ENCODE measurements at places on chromosomes 5 and 9.

- H3K36me3 ChIP-seq = no peaks in the 10 kb centered on the region
- H3K4me3 ChIP-seq = no peak overlapping the region
- DNase-seq = no peak
- H3K27me3 ChIP-seq = peaks cover 46% of the 10 kb centered on the region
These were observed 11.1 kb downstream of the GRIN1 start for GRCh38 chr9:137149942-137150616.

DNA sequence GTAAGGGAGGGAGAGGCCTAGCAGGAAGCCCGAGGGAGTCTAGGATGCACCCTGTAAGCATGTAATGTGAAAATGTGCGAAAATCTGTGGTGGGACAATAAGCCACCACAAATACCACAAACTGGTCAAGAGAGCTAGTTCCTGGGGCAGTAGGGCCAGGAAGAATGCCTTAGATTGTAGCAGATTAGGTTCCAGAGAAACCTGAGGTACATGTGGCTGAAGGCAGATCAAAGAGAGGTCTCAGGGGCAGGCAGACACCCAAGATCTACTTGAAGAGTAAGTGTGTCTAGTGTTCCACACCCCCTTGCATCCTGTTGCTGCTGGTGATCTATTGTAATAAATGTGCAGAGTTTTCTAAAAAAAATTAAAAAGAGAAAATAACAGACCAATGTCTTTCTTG lies 1677.3 kb upstream of the CDH6 start:
- no peak overlapping the region for H3K4me3 ChIP-seq
- no peaks in the 10 kb centered on the region for H3K27me3 ChIP-seq
- H3K27ac ChIP-seq = no peak overlapping the region
- no peaks in the 10 kb centered on the region for H3K4me1 ChIP-seq
- no peak for DNase-seq

GRCh38 chr9:115694991-115695390 lies 458.6 kb upstream of the PAPPA start:
- no peak overlapping the region for H3K4me3 ChIP-seq
- no peak for DNase-seq
- H3K27ac ChIP-seq = no peak overlapping the region
- H3K4me1 ChIP-seq = peaks cover 6% of the 10 kb centered on the region

GRCh38 chr9:114914139-114914538 lies 16.3 kb downstream of the TNFSF8 start:
- H3K4me3 ChIP-seq = no peak overlapping the region
- no peak overlapping the region for H3K27ac ChIP-seq
- no peak for DNase-seq
- H3K27me3 ChIP-seq = no peaks in the 10 kb centered on the region
- no peaks in the 10 kb centered on the region for H3K4me1 ChIP-seq

DNA sequence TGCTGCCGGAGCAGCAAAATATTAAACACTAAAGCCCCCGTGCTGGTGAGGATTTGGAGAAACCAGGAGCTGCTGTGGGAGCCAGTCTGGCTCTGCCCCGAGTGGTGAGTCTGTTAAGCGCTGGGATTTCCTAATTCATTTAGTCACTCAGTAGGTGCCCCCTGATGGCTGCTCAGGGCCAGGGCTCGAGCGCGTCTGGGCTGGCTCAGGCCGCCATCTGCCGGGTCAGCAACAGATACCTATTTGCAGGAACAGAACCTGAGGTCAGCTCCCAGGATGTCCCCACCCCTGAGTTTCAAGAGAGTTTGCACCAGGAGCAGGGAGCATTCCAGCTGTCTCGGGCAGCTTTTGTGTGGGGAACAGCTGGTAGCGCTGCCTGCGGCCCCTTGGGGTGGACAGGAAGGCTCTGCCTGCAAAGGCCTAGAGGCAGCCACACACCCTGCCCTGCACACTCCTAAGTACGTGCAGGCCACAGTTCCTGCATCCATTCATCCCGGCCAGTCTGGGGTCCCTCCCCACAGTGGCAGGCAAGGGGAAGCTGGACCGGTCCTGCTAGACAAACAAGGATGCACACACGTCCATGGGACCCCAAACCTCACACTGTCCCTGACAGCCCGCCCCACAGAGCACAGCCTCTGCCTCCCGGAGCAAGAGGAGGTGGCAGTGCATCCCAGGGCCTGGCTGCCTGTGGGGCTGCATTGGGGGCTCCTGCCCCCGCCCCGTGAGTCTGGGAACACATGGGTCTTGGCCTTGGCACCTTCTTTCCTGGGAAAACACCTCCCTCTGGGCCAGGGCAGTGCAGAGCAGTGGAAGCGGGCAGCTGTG lies 83.7 kb downstream of the ADAMTS2 start:
- no peak overlapping the region for H3K4me3 ChIP-seq
- H3K27me3 ChIP-seq = no peaks in the 10 kb centered on the region
- no peaks in the 10 kb centered on the region for H3K36me3 ChIP-seq
- H3K27ac ChIP-seq = no peak overlapping the region
- DNase-seq = peak; percentile 65

GRCh38 chr9:77598524-77598923 lies 49.6 kb downstream of the GNA14 start:
- no peak overlapping the region for H3K4me3 ChIP-seq
- no peak for DNase-seq
- H3K27me3 ChIP-seq = no peaks in the 10 kb centered on the region
- no peak overlapping the region for H3K27ac ChIP-seq
- H3K4me1 ChIP-seq = peaks cover 13% of the 10 kb centered on the region

- no peaks in the 10 kb centered on the region for H3K36me3 ChIP-seq
- no peaks in the 10 kb centered on the region for H3K27me3 ChIP-seq
- no peak for DNase-seq
- H3K4me1 ChIP-seq = peaks cover 76% of the 10 kb centered on the region
These were observed 3.4 kb downstream of the PRRC2B start for GRCh38 chr9:131397100-131397790.

- DNase-seq = no peak
- no peak overlapping the region for H3K4me3 ChIP-seq
- peaks cover 12% of the 10 kb centered on the region for H3K4me1 ChIP-seq
- H3K27ac ChIP-seq = no peak overlapping the region
- H3K36me3 ChIP-seq = no peaks in the 10 kb centered on the region
- no peaks in the 10 kb centered on the region for H3K27me3 ChIP-seq
These were observed 2.3 kb upstream of the SLC46A2 start for GRCh38 chr9:112892981-112893380.

- no peak overlapping the region for H3K27ac ChIP-seq
- no peak for DNase-seq
- H3K4me3 ChIP-seq = no peak overlapping the region
- no peaks in the 10 kb centered on the region for H3K27me3 ChIP-seq
- peaks cover 17% of the 10 kb centered on the region for H3K36me3 ChIP-seq
- no peaks in the 10 kb centered on the region for H3K4me1 ChIP-seq
These were observed 159.0 kb downstream of the CPLANE1 start for GRCh38 chr5:37090123-37090726.

DNA sequence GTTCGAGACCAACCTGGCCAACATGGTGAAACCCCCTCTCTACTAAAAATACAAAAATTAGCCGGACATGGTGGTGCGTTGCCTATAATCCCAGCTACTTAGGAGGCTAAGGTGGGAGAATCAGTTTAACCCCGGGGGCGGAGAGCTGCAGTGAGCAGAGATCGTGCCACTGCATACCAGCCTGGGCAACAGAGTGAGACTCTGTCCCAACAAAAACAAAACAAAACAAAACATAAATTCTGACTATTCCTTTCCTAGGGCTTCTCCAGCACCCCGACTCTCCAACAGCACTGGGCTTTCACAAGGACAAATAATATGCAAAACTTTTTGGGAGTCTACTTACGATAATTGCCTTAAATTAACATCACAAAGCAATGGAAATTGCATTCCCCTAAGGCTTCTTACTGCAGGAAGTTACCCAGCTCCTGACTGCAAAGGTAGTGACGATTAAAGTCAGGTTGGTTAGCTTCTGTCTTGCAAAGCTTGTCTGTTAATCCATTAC lies 15.9 kb upstream of the CDKN2AIPNL start:
- H3K27me3 ChIP-seq = no peaks in the 10 kb centered on the region
- no peaks in the 10 kb centered on the region for H3K36me3 ChIP-seq
- no peak overlapping the region for H3K27ac ChIP-seq

GRCh38 chr5:148163345-148163744 lies 5.0 kb upstream of the SPINK14 start:
- no peaks in the 10 kb centered on the region for H3K36me3 ChIP-seq
- H3K4me1 ChIP-seq = no peaks in the 10 kb centered on the region
- no peak overlapping the region for H3K4me3 ChIP-seq
- H3K27ac ChIP-seq = no peak overlapping the region
- no peak for DNase-seq
- H3K27me3 ChIP-seq = no peaks in the 10 kb centered on the region

DNA sequence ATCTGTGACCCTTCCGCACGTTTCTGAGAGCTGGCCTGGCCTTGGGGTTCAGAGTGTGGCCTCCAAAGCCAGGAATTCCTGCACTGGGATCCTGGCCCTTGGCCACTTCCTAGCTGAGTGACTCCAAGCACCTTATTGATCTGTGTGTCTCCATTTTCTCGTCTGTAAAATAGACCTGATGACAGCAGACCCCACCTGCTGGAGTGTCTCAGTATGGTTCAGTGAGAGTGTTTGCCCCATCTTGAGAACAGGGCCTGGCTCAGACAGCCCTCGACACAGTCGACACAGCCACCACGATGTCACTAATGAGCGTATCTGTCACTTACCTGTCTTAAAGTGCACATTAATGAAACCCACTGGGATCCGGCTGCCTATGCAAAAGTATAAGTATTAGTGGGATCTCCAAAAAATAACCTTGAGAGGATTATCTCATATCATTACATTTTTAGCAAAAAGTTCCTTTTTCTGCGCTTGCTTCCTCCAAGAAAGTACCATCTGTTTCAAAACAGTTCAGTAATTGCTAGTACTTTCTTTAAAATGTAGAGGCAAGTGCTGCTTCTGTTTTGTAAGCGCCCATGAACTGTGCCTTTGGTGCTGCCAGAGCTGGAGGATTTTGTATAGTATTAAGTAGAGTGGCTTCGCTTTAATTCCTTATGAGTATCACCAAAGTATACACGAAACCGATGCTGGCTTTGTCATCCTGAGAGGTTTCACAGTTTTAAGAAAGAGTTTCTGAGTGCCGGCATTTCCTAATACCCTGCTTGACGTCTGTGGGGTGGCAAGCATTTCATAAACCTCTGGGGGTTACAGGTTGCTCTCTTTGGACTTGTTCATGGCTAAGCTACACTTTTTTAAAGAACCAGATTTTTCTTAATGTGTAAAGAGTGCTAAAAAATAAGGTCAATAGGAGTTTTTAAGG lies 31.7 kb downstream of the UBE2QL1 start:
- H3K36me3 ChIP-seq = no peaks in the 10 kb centered on the region
- H3K4me3 ChIP-seq = no peak overlapping the region
- no peaks in the 10 kb centered on the region for H3K27me3 ChIP-seq

DNA sequence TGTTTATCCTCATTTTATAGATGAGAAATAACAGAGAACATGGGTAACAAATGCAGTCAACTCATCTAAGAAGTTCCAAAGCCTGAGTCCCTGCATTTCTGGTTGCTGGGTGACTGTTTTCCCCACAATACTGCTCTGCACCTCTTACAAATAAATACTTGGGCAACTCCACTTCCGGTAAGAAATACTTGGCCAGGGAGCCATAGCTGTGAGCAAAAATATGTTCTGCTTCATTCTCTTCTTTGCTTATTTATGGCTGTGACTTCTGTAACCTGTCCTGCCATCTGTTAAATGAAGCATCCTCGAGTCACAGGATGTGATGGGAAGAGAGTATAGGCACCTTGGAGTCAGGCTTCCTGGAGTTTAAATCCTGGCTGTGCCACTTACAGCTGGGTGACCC lies 49.9 kb downstream of the GDNF start:
- no peak overlapping the region for H3K27ac ChIP-seq
- no peaks in the 10 kb centered on the region for H3K4me1 ChIP-seq
- H3K36me3 ChIP-seq = no peaks in the 10 kb centered on the region
- no peak overlapping the region for H3K4me3 ChIP-seq
- H3K27me3 ChIP-seq = no peaks in the 10 kb centered on the region

- H3K36me3 ChIP-seq = no peaks in the 10 kb centered on the region
- no peaks in the 10 kb centered on the region for H3K4me1 ChIP-seq
- DNase-seq = no peak
- H3K27ac ChIP-seq = no peak overlapping the region
These were observed 97.6 kb upstream of the FANCC start for GRCh38 chr9:95415158-95415557.

DNA sequence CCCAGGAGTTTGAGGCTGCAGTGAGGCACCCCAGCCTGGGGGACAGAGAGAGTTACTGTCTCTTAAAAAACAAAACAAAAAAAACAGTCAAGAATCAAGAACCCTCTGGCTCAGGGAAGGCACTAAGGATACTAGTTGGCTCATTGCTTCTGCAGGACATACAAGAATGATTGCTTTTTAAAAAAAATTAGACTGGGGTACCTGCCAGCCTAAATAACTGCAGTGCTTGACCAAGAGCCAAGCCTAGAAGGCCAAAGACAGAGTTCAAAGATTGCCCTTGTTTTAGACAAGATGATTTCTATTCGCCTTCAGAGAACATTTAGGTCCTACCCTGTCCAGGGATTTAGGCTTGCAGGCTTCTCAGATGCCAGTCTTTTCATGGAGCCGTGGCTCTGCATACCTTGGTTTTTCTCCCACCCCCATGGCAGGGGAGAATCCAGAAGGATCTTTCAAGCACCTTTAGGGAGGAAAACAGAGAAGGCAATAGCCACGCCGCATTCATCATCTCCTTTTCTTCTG lies 93.7 kb upstream of the IL6ST start:
- no peak for DNase-seq
- H3K4me1 ChIP-seq = no peaks in the 10 kb centered on the region
- no peaks in the 10 kb centered on the region for H3K27me3 ChIP-seq

DNA sequence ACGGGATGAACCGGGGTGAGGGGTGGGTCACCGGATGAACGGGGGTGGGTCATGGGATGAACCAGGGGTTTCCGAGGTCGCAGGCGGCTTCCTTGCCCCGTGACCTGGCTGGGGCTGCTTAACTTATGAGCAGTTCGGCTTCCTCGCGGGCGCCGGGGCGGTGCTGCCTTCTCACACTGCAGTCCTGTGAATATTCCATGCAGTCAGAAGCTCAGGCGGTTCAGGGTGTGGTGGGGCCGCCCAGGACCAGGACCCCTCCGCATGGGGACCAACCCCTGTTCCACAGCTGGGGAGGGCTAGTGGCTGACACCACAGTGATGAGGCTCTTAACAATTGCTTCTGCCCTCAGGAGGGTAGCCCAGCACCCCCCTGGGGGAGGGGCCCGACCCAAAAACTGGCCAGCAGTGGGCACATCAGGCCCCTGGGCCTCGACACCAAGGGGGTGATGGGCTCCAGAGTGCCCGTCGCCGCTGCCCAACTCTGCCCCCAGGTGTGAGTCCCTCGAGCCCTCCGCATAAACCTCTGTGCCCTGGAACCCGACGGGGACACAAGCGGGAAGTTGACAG lies 30.9 kb upstream of the SLC9A3 start:
- H3K27me3 ChIP-seq = no peaks in the 10 kb centered on the region
- H3K4me3 ChIP-seq = no peak overlapping the region
- no peak overlapping the region for H3K27ac ChIP-seq
- DNase-seq = no peak

DNA sequence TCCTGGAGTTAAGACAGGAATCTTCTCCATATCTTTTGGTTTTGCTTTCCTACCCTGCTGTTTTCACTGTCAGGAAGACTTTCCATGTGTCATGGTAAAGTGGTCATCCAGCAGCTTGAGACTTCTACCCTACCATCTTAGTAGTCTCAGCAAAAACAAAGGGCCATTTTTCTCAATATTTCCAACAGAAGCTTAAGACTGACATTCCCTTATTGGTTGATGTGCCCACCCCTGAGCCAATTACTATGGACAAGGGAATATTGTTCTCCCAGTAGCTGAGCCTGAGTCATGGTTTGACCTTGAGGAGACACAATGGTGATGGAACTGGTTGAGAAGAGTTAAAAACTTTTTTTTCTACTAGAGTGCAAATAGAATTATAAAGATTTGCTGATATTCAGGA lies 105.6 kb downstream of the CSNK1G3 start:
- no peaks in the 10 kb centered on the region for H3K27me3 ChIP-seq
- H3K36me3 ChIP-seq = peaks cover 11% of the 10 kb centered on the region
- no peak overlapping the region for H3K4me3 ChIP-seq
